Activated CD4-positive, alpha-beta T cell treated with anti-CD3 and anti-CD28 coated beads, Interleukin-2, amount 50 U/mL, for 16 hours (primary cell): ENCODE measurements at places on chromosomes 5 and 9.
A peak's percentile ranks its signal among the peaks of the same experiment; 100 is the strongest.

DNA sequence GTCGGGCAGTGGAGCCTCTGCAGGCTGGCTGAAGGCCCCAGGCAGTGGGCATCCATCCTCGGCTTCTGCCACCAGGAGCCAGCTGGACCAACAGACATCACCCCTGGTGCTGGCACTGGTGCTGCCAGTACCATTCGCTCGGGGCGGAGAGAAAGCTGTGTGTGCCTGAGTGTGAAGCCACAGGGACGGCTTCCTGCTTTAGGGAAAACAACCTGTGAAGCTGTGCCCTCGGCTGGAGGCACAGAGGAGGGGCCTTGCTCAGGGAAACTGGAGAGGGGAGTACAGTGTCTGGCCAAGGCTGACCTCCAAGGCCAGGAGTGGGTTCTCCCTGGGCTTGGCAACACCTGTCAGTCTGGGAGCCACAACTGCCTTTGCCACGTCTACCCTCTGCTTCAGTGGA, 38.3 kb downstream of the NEK6 start:
- DNase-seq = no peak

DNA sequence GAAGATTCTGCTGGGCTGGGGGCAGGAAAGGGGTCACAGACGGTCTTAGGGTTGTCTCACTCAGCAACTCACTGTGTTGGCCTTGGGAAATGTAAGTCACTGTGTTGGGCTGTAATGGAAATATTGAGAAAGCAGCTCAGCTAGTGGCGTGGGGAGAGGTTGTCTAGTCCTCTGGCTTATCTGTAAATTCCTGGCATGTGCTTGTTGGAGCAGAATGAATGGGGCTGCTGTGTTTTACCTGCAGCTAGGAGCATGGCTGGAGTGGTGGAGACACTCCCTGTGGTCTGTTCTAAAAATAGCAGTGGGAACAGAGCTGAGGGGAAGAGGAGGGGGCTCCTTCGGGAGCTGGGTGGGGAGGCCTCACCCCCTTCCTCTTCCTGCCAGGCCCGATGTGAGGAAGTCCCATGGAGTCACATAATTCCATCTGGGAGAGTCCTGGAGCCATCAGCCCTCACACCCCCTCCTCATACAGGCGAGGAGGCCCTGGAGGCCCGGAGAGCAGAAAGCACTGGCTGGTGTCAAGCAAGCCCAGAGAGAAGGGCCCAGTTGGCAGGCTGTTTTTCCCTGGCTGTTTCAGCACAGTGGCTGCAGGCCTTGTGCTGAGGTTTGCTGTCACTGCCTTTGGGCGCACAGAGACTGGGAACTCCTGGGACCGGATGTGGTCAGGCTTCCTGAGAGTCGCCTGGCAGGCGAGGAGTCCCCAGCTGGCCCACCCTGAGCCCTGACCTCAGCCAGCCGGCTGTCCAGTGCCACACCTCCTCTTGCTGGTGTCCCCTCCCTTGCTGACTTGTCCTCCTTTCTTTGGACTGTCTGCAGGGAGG, 84.9 kb downstream of the RGS3 start:
- peak; percentile 20 for DNase-seq

GRCh38 chr9:134258332-134258731, 67.9 kb upstream of the RXRA start:
- DNase-seq = no peak

- DNase-seq = no peak
Measured at GRCh38 chr5:57734296-57734695, 251.7 kb upstream of the ACTBL2 start.

DNA sequence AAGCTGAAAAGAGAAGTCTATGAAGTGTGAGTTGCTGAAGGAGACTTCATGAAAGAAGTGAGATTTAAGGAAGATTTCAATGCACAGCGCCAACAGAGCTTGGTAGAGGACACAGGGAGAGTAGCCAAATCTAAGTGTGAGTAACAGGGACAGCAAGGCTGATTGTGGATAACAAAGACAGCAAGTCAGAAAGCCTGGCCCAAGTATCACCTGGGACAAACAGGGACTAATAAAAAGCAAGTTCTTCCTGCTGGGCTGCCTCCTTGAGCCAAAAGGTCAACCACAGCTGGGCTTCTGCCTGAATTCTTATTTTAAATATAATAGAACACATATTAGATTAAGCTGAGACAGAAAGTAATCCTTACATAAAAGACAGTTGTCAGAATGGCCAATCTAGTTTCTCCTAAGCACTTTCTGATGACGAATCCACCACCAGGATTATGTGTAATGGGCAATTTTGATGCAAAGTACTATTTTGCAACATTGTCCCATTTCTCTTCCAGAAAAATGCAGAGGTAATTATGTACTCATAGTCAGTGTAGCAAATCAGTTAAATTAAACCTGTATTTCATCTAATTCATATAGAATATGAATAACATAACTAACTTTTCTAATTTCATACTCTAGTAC, 73.8 kb downstream of the MAPKAP1 start:
- DNase-seq = no peak

- DNase-seq = peak; percentile 41
Measured at GRCh38 chr5:170411100-170411499, 21.9 kb upstream of the KCNMB1 start.

- no peak for DNase-seq
Measured at GRCh38 chr9:131092548-131093440, 3.5 kb upstream of the AIF1L start.

DNA sequence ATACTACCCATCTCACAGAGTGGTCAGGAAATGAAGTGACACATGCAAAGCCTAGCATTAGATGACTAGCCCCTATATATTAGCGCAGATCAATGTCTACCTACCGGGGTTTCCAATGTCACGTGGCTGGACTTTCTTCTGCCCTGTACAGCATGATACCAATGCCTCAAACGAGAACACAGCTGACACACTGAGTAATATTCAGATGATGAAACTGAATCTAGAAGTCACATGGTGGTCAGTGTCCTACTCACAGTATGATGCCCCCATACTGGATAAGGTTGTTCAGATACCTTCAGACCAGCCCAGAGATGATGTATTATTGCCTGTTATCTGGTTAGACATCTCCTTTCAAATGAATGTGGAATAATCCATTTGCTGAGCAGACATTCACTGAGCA, 71.1 kb upstream of the FRRS1L start:
- no peak for DNase-seq

DNA sequence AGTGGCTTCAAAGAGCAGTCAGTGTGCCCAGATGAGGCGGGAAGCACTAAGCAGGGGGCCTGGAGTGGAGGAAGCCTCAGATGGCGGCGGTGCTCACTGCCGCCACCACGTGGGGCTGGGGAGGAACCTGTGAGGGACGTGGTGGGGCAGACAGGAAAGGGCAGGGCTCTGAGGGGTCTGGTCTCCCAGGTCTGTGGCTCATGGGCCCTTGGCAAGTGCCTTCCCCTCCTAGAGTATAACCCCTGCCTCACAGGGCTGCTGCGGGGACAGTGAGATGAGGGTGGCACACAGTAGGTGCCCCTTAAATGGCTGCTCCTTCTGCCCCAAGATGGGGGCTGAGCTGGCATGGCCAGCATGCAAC, 26.6 kb downstream of the NR5A1 start:
- peak; percentile 16 for DNase-seq
